ENCODE measurements at places on chromosomes 5 and 9.

DNA sequence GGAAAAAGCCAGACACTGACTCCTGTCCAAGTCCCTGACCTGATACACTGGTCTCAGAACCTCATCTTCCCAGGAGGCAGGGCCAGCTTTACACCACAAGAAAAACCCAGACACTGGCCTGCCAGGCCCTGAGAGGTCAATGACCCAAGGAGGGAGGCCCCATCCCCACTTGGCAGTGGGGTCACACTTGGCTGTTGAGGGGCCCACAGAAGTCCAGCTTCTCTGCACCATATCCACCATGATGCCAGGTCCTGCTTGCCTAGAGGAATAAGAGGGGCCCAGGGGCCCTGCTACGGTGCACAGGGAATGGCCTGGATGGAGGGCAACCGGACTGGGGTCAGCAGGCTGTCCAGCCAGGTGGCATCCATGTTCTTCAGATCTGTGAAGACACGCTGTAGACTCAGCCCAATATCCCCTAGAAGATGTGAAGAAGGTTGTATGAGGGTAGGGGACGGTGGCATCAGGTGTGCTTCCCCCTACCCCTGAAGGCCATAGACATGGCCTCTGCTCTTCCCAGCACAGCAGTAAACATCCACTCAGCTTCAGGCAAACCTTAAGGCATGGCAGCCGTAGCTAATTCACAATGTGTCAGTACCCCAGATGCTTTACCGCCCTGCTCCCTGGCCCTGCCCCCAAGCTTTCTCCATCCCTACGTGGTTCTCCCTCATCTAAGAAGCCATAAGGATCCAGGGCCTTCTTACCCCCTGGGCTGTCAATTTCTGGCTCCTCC, 6.7 kb downstream of the IRF1 start:
- DNase-seq = no peak

- DNase-seq = no peak
Observed at GRCh38 chr5:78824831-78825281, 160.3 kb downstream of the ARSB start.

- DNase-seq = no peak
Observed at GRCh38 chr9:37034305-37034937, 353 bp upstream of the PAX5 start.

DNA sequence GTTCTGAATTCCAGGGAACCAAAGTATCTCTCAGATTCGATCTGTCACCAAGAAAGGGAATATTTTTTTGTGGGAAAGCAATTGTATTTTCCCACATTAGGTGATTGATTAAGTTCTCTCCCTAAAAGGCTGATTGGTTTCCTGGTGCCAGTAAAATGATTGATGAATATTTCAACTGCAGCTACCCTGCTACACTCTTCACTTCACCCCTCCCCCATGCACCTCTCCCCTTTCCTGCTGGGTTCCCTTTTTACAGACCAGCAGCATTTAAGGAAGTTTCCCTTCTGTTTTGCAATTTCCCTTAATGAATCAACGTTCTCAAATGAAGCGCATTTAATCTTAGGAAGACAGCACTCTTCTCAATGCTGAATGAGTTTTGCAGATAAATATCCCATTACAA, 13.1 kb downstream of the NR6A1 start:
- no peak for DNase-seq

- DNase-seq = no peak
Observed at GRCh38 chr5:75050415-75050814, 1.9 kb downstream of the GCNT4 start.

- no peak for DNase-seq
Observed at GRCh38 chr5:62684310-62684709, 105.7 kb downstream of the LRRC70 start.

DNA sequence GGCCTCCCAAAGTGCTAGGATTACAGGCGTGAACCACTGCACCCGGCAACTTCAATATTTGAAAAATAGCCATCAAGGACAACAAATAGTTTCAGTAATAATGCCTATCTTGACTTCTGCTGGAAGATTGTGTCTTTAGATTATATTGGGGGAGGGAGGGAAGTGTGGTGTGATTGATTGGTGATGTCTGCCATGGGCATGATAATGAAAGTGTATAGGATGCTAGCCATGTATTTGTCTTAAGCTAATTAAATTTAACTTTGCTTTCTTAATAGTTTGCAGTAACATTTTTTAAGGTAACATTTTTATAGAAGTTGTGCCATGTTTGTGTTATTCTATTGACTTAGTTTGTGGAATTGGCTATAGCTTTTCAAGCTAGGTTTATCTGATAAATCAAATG, 4.6 kb downstream of the JMY start:
- DNase-seq = no peak

- no peak for DNase-seq
Observed at GRCh38 chr5:79694183-79694582, 4.5 kb downstream of the CMYA5 start.

DNA sequence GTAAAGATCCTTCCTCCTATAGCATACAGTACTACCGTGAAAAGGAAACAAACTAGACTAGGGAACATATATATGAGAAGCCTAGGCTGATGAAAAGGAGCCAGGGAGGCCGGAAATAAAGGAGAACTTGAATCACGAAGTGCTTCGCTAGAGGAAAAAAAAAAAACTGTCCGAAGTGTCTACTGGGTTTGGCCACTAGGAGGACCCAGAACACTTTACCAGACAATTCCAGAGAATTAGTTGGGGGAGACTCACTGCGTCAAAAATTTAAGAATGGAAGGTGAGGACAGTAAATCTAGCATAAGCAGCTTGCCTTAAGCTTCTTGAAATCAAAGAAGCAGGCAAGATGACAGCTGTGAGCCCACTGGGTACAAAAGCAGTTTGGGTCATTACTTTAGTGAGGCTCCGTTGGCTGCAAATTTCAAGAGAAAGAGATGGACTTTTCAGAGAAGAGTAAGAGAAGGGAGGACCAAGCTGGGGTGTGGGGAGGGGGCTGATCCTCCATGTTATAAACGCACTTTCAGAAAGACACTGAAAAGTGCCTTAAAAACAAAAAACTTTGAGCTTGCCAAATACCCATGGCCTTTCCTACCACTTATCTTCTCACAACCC, 47.4 kb downstream of the P4HA2 start:
- DNase-seq = no peak

DNA sequence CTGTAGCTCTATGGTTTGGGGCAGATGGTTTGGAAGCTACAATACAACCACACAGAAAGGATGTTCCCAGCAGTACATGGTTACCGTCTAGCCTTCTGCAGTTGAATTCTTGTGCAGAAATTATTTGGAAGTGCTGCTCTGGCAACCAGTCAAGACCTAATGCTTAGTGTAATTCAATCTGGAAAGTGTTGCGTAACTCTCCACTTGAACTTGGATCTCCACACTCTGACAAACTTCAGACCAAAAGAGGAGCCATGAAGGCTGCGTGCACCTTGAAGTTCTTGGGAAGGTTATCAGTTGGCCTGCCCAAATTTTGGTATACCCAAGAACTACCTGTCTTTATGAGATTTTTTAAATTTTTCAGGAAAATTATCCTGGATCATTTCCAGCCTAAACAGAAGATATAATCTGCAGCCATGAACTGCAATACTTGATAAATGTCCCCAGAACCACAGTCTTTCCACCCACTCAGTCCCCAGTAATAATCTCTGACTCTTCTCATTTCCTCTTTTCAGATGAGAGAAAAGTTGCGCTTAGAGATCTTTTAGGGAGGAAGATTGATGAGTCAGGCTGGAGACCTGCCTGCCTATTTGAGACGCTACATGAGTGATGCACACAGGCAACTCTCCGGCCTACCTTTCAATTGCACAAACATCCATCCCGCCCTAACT, 159.9 kb downstream of the FANCC start:
- no peak for DNase-seq

- no peak for DNase-seq
Observed at GRCh38 chr5:122390154-122390553, 78.1 kb downstream of the SNCAIP start.

- DNase-seq = no peak
Observed at GRCh38 chr9:108197008-108197365, 658.8 kb downstream of the ACTL7B start.
